ENCODE measurements at places on chromosomes 2 and 18.

GRCh38 chr2:43475922-43476321 lies 119.9 kb downstream of the THADA start:
- DNase-seq: no peak

- no peak for DNase-seq
Observed at GRCh38 chr2:219513787-219514186, 495 bp upstream of the ASIC4 start.

DNA sequence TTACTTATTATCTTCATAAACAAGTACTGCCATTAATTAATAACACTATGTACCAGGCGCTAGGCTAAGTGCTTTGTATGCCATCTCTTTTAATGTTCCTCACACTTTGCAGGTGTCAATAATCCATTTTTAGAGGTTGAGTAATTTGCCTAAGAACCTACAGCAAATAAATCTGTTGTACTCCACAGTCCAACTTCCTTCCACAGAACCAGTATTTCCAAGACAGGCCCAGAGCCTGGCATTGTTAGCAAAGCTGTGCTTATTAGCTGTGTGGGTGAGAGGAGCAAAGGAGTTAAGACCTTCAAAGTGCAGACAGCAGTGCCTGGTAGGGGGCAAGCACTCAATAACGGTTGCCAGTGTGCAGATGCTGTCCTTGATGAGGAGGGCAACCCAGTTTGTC lies 14.2 kb upstream of the PTPN4 start:
- no peak for DNase-seq

DNA sequence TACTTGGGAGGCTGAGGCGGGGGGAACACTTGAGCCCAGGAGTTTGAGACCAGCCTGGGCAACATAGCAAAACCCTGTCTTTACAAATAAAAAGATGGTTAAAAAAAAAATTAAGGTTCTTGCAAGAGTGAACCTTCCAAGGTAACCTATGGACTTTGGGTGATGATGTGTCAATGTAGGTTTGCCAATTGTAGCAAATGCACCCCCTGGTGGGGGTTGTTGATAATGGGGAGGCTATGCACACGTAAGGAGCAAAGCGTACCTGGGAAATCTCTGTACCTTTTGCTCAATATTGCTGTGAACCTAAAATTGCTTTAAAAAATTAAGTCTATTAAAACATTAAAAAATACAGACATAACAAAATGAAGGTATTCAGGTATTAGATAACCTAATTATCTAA lies 70.4 kb downstream of the CWC22 start:
- DNase-seq: no peak

- no peak for DNase-seq
Observed at GRCh38 chr2:238785528-238785860, 62.4 kb upstream of the TWIST2 start.

GRCh38 chr2:225400060-225400511 lies 576 bp downstream of the NYAP2 start:
- no peak for DNase-seq

GRCh38 chr2:224324604-224325003 lies 77.3 kb downstream of the FAM124B start:
- DNase-seq: no peak

DNA sequence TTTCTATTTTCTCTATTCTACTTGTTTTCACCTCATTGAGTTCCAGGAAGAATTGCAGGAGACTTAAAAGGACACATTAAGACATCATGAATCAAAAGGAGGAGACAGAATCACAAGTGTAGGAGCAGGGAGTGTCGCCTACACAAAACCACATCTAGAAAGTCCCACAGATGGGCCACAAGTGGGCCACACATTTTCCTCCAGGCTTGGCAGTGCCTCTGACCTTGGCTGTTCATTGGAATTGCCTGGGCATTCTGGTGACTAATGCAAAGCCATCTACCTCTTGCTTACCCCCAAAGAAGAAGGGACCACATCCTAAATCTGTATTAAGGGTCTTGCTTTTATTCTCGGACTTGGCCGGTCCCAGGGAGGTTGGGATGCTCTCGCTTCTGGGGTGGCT lies 103.6 kb downstream of the KLHL29 start:
- DNase-seq: no peak

- DNase-seq: no peak
Observed at GRCh38 chr2:38514603-38515154, 88.0 kb downstream of the HNRNPLL start.

DNA sequence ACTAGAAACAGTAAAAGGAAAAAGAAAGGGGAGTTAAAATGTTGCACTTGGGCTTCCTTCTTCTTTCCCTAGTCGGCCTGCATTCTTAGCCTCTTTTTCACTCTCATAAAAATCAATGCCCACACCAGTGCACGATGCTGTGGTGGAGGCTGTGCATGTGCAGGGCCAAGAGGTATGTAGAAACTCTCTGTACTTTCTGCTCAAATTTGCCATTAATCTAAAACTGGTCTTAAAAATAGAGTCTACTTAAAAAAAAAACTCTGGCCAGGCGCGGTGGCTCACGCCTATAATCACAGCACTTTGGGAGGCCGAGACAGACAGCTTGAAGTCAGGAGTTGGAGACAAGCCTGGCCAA lies 11.1 kb downstream of the TRAPPC8 start:
- DNase-seq: no peak

- DNase-seq: no peak
Observed at GRCh38 chr2:119438128-119438656, 6.5 kb downstream of the TMEM37 start.

DNA sequence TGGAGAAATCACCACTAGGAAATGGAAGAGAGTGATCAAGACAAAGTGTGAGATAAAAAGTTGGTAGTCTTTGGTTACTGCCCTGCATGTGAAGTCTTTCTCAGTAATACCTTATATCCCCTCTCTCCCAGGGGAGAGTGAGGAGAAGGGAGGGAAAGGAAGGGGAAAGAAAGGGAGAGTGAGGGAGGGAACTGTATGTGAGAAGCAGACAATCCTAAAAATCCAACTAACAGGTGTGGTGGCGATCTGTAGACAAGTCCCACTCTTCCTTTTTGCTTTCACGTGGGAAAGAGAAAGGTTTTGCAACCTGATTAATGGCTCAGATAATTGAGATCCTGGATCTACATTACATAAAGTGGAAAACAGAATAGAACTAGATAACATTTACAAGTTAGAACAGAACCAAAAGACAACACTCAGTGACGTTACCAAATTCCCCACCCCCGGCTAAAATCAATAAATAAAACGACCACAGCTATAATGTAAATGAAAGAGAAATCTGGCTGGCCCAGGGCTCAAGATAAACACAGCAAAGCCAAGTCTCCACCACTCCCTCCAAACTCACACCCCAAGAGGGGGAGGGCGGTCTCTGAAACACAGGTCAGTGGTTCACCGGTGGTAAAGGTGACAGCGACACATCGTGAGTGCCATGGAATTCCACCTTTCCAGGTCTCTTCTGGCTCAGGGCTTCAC lies 10.0 kb upstream of the APCDD1 start:
- DNase-seq: no peak

DNA sequence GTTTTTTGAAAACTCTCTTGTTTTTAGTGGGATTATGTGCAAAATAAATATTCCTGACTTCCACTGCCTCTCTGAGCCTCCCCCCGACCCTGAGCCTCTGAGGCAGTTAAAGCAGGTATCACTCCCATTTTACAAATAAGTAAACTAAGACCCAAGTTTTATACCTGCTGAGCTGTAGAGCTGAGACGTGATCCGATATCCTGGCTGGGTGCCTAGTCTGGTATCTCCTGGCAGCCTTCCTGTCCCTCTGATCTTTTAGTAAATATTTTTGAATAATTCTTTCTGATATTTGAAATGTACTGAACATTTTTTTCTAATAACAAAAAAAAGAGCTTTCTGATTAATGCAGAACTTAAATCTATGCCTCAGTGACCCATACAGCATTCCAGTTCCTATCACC lies 108.3 kb upstream of the NOSTRIN start:
- no peak for DNase-seq

DNA sequence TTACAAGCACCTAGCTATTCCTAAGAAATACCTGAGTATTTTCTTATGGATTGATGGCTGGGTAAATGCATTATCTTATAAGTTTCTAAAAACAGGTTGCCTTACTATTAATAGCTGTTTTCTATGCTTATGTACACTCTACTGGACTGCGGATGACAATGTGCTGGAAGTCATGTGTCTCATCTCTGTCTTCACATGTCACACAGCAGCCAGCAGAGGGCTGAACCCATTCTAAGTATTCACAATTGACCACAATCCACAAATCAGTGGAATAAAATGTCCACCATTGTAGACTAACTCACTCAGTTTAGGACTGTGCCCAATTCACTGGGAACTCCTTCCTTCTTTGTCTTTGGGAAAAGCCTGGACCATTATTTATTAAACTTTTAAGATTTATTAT lies 371.2 kb downstream of the INSIG2 start:
- no peak for DNase-seq

DNA sequence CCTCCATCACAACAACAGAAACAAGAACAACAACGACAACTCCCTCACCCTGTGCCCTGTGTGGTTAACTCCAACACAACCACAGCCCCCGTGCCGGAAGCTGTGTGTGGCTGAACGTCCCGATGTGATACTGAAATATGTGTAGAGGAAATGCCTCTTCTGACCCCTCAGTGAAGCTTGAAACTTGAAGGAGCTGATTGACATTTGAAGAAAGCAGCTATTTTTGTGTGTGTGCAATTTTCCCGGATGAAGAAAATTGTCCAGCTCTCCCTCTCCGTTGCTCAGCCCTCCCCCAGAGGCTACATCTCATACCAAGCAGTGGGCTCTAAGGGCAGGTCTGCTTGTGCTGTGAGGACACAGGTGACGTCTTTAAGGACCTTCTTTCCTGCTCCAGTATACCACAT lies 173.8 kb downstream of the ICOS start:
- peak; percentile 26 for DNase-seq

DNA sequence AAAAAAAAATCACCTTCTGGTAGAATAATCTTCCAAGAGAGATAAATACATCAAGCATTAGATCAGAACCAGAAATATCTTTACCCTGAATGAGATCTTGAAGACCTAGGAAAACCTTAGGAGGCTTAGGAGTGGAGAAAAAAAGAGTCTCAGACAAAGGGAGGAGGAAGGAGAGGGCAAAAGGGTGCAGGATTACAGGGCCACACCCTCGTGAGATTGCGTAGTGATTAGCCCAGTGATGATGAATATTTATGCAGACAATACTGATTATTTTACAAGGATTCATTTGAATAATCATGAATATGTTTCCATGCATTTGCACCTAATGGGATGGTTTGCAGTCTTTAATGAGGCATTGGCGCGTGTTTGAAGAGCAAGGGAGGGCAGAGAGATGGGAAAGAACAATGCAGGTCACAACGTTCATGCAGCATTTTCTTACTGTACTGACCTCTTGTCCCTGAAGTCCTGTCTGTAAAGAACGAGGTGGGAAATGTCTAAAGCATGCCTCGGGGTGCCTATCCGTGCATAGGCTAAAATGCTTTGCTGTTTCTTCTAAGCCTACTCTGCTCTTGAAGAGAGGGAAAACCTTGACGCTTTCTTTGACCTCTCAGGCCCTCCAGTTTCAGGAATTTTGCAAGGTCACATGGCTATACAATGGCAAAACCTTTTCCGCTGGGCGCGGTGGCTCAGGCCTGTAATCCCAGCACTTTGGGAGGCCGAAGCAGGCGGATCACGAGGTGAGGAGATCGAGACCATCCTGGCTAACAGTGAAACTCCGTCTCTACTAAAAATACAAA lies 18.6 kb upstream of the ZNF532 start:
- DNase-seq: no peak

- DNase-seq: no peak
Observed at GRCh38 chr2:224365331-224365730, 36.6 kb downstream of the FAM124B start.

GRCh38 chr2:98489971-98490962 lies 45.6 kb downstream of the INPP4A start:
- DNase-seq: no peak

- DNase-seq: no peak
Observed at GRCh38 chr2:144166743-144167142, 353.2 kb downstream of the ZEB2 start.

DNA sequence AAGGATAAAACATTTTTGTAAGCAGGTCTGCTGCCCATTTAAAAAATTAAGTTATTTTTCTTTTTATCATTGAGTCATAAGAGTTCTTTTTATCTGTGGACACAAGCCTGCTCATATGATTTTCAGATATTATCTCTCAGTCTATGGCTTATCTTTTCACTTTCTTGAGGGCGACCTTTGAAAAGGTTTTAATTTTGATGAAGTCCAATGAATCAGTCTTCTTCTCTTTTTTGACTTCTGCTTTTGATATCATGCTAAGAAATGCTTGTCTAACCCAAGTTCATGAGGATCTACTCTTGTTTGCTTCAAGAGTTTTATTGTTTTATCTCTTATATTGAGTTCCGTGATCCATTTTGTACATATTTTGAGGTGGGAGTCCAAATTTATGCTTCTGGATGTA lies 36.5 kb downstream of the PSMD14 start:
- DNase-seq: no peak
